Osteoblast (primary cell): ENCODE measurements at places on chromosomes 3 and 15. TPM values are rescaled to one million over a fixed set of nuclear protein-coding genes. Genes with fewer than 3 reads are reported as not detected.

Gene LIPC
- 1.1 and 2.7 TPM in 2 replicates for total RNA-seq

DNA sequence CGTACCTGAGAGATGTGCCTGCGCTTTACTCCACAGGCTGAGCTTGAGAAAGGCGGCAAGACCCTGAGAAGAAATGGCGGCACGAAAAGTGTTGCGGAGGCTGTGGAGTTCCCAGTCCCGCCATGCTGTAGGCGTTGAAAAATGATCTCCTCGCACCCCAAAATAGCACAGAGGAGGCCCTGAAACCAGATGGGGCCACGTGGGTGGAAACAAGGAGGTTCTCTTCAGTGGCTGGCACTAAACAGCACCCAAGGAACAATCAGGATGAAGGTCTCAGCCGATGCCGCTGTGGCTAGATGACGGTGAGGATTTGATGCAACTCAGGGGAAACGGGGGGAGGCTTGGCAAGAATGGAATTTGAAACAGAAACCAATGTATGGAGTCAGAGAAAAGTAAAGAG, 57.3 kb downstream of the TMEM212 start:
- no peaks in the 10 kb centered on the region for H3K4me1 ChIP-seq
- no peaks in the 10 kb centered on the region for H3K36me3 ChIP-seq
- no peak overlapping the region for H3K27ac ChIP-seq

Gene ASB14
- not detected in 2 replicates for total RNA-seq

DNA sequence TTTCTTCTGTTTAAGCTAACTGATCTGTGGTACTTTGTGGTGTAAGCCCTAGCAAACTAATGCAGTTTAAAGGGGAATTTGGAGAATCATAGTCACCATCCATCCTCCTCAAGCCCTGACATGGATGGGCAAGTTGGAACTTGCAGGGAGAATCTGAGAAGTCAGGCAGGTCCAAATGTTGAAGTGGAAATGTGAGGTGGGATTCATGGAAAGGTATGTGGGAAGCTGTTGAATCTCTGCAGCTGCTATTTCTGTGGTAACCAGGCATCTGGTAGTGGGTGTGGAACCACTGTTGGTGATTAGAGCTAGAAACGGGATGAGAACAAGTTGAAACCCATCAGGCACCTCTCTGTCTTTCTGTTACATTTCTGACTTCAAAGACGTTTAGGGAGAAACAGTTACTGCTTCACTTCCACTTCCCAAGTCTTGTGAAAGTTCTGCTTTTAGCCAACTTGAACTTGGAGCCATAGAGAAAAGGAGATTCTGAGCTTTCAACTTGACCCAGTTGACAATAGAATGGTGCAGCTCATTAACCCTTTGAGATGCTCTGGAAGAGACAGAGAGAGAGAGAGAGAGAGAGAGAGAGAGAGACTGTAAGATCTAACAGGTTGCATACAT, 38.1 kb upstream of the NMNAT3 start:
- H3K27ac ChIP-seq, result no peak overlapping the region
- no peaks in the 10 kb centered on the region for H3K36me3 ChIP-seq
- no peaks in the 10 kb centered on the region for H3K4me1 ChIP-seq
- no peak overlapping the region for H3K4me3 ChIP-seq

DNA sequence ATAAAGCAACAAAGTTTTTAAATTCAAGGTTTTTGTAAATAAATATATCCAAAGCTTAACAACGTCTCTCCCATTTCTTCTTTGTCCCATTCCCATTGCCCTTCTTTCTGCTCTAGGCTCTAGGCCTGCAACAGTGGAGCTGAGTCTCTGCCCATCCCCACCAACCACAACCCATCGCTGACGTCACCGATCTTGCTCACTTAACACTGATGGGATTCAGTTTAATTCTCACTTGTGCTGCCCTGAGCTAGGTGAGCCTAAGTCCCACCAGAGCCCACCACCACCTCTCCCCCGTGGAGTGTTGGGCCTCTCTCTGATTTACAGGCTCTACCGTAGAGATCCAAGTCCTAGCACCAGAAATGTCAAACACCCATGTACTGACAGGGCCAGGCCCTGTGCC, 61.3 kb upstream of the RAB6B start:
- H3K4me1 ChIP-seq, result no peaks in the 10 kb centered on the region
- DNase-seq, result no peak
- H3K4me3 ChIP-seq, result no peak overlapping the region
- peaks cover 11% of the 10 kb centered on the region for H3K27me3 ChIP-seq

GRCh38 chr3:80097674-80098073, 329.9 kb upstream of the ROBO1 start:
- DNase-seq, result no peak
- no peak overlapping the region for H3K4me3 ChIP-seq
- no peaks in the 10 kb centered on the region for H3K36me3 ChIP-seq
- H3K27me3 ChIP-seq, result no peaks in the 10 kb centered on the region

- H3K27ac ChIP-seq, result no peak overlapping the region
- H3K36me3 ChIP-seq, result no peaks in the 10 kb centered on the region
- DNase-seq, result no peak
Measured at GRCh38 chr3:90069748-90070147, 962.3 kb downstream of the EPHA3 start.

- H3K4me3 ChIP-seq, result no peak overlapping the region
- no peaks in the 10 kb centered on the region for H3K4me1 ChIP-seq
- no peak overlapping the region for H3K27ac ChIP-seq
Measured at GRCh38 chr3:194755671-194756459, 70.2 kb downstream of the FAM43A start.

Gene NTRK3
- total RNA-seq, result 0.59 and 0.72 TPM in 2 replicates

GRCh38 chr3:29889215-29889614, 608.3 kb downstream of the RBMS3 start:
- no peaks in the 10 kb centered on the region for H3K36me3 ChIP-seq
- no peak for DNase-seq
- no peaks in the 10 kb centered on the region for H3K27me3 ChIP-seq
- peaks cover 19% of the 10 kb centered on the region for H3K4me1 ChIP-seq
- H3K27ac ChIP-seq, result peak overlapping the region; percentile 31

- H3K4me3 ChIP-seq, result no peak overlapping the region
- H3K4me1 ChIP-seq, result no peaks in the 10 kb centered on the region
- H3K27me3 ChIP-seq, result peaks cover 5% of the 10 kb centered on the region
- no peaks in the 10 kb centered on the region for H3K36me3 ChIP-seq
- DNase-seq, result no peak
Measured at GRCh38 chr3:152609891-152610290, 225.0 kb upstream of the P2RY1 start.

GRCh38 chr15:74892313-74892712, 2.5 kb downstream of the MPI start:
- no peak overlapping the region for H3K4me3 ChIP-seq
- H3K27ac ChIP-seq, result no peak overlapping the region
- peaks cover 16% of the 10 kb centered on the region for H3K4me1 ChIP-seq

Gene KBTBD8
- 1.1 and 3.8 TPM in 2 replicates for total RNA-seq

DNA sequence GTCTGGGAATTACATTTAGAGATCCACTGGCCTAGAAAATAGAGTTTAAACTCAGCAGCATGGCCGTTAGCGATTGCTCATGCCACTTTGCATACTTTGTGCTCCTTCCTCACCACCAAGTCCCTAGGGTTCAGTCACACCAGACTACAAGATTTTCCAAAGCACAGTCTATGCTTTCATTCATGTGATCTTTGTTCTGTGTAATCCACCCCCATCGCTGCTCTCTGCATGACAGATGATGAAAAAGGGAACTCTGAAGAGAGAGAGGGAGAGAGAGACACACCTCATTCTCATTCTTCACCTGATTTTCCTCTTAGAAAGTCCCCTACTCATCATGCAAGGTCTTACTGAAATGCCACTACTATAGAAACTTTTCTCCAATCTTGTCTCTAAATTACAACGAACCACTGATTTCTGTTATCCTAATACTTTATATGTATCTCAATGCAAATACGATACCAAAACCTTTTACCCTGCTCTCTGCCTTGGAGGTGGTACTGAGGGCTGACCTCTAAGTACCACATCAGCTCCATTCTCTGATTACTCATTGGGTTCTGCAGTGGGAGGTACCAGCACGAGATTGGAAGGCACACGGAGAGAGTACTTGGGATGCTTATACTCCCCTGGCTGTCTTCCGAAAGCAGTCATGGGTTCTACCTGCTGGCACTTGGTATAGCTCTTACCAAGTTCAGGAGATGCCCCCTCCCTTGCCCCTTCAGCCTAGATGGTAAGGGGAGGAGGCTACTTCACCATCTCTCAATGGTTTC, 1.1 kb upstream of the PARP15 start:
- DNase-seq, result no peak
- H3K36me3 ChIP-seq, result peaks cover 5% of the 10 kb centered on the region
- no peak overlapping the region for H3K4me3 ChIP-seq
- no peaks in the 10 kb centered on the region for H3K27me3 ChIP-seq
- H3K27ac ChIP-seq, result no peak overlapping the region

GRCh38 chr15:80567721-80568157, 127.4 kb upstream of the ABHD17C start:
- H3K27ac ChIP-seq, result peak overlapping the region; percentile 73
- H3K4me1 ChIP-seq, result peaks cover 14% of the 10 kb centered on the region
- H3K4me3 ChIP-seq, result peak overlapping the region; percentile 25
- DNase-seq, result peak; percentile 97
- H3K27me3 ChIP-seq, result no peaks in the 10 kb centered on the region
- peaks cover 42% of the 10 kb centered on the region for H3K36me3 ChIP-seq

- H3K36me3 ChIP-seq, result peaks cover 8% of the 10 kb centered on the region
- peaks cover 20% of the 10 kb centered on the region for H3K4me1 ChIP-seq
- no peaks in the 10 kb centered on the region for H3K27me3 ChIP-seq
- H3K27ac ChIP-seq, result no peak overlapping the region
- no peak overlapping the region for H3K4me3 ChIP-seq
Measured at GRCh38 chr3:48157950-48158376, 30.3 kb downstream of the CDC25A start.

DNA sequence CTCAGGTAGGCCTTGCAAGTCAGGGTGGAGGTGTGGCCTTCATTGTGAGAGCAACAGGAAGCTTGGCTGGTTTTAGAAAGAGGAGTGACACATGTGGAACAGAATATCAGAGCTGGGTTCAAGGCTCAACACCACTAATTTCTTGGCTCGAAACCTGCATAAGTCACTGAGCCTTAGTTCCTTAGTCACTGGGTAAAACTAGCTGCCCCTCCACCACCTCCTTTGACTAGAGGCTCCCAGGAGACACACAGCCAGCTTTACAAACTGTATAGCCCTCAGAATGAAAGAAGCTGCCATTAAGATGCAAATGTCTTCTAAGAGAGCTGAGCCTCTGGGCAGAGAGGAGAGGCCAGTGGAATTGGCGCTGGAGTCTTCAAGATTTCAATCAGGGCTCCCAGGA, 67.7 kb downstream of the CERS3 start:
- H3K27ac ChIP-seq, result no peak overlapping the region
- H3K4me3 ChIP-seq, result no peak overlapping the region

DNA sequence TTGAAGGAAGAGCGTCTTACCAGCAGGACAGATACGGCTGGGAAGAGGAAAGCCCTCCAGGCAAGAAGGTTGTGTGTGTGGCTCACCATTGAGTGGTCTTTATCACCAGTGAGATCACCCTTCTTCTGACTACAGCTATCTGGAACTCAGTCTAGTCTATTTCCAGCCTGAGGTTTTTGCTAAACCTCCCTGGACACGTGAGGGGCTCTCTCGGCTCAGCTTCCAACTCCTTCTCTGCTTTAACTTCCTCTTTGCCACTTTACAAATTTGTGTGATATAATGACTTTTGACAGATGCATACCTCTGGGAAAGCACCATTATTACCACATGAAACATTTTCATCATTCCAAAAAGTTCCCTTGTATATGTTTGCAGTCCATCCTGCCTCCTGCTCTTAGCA, 15.3 kb upstream of the ROPN1 start:
- DNase-seq, result no peak
- peaks cover 18% of the 10 kb centered on the region for H3K27me3 ChIP-seq
- no peaks in the 10 kb centered on the region for H3K4me1 ChIP-seq
- H3K27ac ChIP-seq, result no peak overlapping the region
- H3K4me3 ChIP-seq, result no peak overlapping the region

DNA sequence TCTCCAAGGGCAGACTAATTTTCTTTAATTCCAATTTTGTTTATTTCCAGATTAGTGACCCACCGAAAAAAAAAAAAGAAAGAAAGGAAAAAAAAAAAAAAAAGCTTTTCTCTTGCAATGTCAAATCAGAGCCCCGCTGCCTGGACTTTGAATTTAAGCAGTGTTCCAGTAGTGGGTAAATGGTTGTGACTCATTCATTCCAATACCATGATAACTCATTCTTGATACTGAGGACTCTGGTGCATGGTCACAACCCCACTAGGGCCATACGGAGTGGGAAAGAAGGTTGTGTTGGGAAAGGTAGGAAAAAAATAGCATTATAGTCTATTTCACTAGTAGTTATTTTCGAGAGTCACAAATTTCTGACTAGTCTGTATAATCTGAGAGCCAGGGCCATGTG, 59.1 kb upstream of the COL8A1 start:
- peak; percentile 48 for DNase-seq
- no peak overlapping the region for H3K4me3 ChIP-seq
- no peaks in the 10 kb centered on the region for H3K27me3 ChIP-seq
- H3K27ac ChIP-seq, result peak overlapping the region; percentile 53
- H3K4me1 ChIP-seq, result peaks cover 27% of the 10 kb centered on the region

Gene SLC24A5
- not detected in 2 replicates for total RNA-seq

Gene EPHA3
- 10.9 and 12.7 TPM in 2 replicates for total RNA-seq

Gene CHRNA7
- total RNA-seq, result under 0.01 TPM in 1 of 2 replicates, not detected in the other

GRCh38 chr3:2897821-2898220, 212.4 kb downstream of the IL5RA start:
- no peaks in the 10 kb centered on the region for H3K27me3 ChIP-seq
- H3K4me3 ChIP-seq, result no peak overlapping the region
- H3K36me3 ChIP-seq, result no peaks in the 10 kb centered on the region
- no peak for DNase-seq
- H3K4me1 ChIP-seq, result no peaks in the 10 kb centered on the region

DNA sequence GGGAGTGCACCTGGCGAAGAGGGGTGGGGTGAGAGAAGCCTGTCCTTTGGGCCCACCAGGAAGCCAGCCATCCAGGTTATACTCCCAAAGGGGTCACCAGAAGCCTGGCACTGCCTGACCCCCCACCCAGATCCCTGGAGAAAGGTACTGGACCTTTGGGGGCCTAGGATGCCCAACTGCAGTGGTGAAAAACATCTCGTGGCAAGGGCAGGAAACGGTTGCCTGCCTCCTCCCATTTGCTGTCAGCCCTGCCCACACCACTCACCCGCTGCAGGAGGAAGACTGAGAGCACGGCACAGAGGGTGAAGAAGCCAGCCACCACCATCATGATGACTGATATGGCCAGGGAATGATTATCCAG, 2.2 kb upstream of the ULK3 start:
- H3K27ac ChIP-seq, result no peak overlapping the region
- DNase-seq, result no peak

- H3K4me3 ChIP-seq, result no peak overlapping the region
- no peak for DNase-seq
- peaks cover 32% of the 10 kb centered on the region for H3K36me3 ChIP-seq
- H3K4me1 ChIP-seq, result peaks cover 36% of the 10 kb centered on the region
- no peaks in the 10 kb centered on the region for H3K27me3 ChIP-seq
Measured at GRCh38 chr15:70829371-70830166, 24.4 kb downstream of the LARP6 start.

GRCh38 chr3:175150812-175151401, 291.8 kb downstream of the NAALADL2 start:
- H3K4me3 ChIP-seq, result no peak overlapping the region
- no peaks in the 10 kb centered on the region for H3K27me3 ChIP-seq
- H3K4me1 ChIP-seq, result no peaks in the 10 kb centered on the region
- no peak overlapping the region for H3K27ac ChIP-seq

Gene PATL2
- 1.8 and 2.7 TPM in 2 replicates for total RNA-seq
